Activated CD4-positive, alpha-beta T cell treated with anti-CD3 and anti-CD28 coated beads, Interleukin-2, amount 50 U/mL, for 24 hours (primary cell): ENCODE measurements at places on chromosomes 2 and 18.

GRCh38 chr2:46402874-46403273 lies 76.5 kb upstream of the TMEM247 start:
- DNase-seq, result no peak

- DNase-seq, result no peak
These were observed 19.0 kb upstream of the CCNYL1 start for GRCh38 chr2:207692206-207693065.

DNA sequence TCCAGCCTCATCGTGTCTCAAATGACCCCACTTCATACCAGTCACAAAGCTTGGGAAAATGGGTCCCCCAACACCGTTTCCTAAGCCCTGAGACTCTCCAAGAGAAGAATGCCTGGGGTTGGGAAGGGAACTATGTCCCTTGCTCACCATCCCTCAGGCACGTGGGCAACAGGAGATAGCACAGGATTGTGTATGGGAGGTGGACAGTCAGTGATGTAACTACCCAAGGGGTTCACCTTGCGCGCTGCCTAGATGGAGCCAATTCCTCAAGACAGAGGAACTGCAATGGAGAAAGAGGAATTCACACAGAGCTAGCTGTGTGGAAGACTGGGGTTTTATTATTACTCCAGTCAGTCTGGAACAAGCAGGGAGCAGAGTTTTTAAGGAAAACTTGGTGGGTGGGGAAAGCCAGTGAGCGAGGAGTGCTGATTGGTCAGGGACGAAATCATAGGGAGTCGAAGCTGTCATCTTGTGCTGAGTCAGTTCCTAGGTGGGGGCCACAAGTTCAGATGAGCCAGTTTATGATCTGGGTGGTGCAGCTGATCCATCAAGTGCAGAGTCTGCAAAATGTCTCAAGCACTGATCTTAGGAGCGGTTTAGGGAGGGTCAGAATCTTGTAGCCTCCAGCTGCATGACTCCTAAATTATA lies 13.8 kb upstream of the CXCR1 start:
- DNase-seq, result no peak

DNA sequence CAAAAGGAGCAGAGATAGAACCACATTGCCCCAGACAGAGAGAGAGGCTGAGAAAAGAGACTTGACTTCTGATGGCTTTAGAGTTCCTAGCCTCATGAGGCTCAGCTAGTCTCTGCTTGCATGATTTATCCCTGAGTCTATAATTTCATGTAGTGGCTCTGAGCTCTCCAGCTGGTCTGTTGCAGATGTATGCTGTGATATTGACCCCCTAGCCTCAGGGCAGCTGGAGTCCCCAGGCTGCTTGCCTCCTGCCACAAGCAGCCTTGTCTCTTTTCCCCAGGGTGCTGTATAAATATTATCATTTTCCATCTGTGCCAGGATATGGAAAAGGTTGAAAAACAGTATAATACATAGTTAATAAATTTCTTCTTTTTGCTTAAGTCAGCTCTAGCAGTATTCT lies 467.6 kb upstream of the CWC22 start:
- no peak for DNase-seq

DNA sequence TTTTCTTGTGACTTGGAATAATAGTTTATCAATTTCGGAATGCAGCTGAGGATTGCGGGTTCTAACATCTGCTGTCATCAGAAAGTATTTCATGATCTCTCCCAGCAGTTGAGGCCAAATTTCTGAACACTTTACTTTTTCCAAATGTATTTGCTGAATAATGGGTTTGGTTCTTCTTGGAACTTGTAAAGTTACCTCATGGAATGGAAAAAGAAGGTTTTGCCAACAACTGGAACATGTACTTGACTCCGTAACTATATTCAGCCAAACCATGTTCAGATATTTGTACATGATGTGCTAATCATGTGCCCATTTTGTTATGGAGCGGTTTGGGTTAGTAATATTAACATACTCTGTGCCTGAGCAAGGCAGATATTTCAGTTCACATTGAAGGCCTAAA lies 119.6 kb downstream of the LCLAT1 start:
- DNase-seq, result no peak

DNA sequence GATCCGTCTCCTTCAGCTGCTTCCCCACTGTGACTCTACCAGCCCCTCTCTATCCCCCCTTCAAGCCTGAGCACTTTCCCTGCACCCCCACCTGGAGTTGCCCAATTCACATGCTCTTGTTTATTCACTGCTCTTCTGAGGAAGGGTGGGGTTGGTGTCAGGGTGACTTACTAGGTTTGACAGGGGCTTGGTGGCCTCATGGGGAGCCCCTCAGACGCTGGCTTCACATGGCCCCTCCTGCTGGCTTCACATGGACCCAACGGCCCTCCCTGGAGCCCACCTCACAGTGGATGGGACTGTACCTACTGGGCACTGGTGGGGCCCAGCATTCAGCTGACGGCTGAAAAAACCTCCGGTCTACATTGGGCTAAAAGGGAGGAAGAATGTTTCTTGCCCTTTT lies 16.7 kb upstream of the MRPL33 start:
- DNase-seq, result no peak

- DNase-seq, result no peak
These were observed 359.3 kb downstream of the KIAA1328 start for GRCh38 chr18:37188016-37188791.

GRCh38 chr18:67402543-67402942 lies 114.0 kb downstream of the DSEL start:
- DNase-seq, result no peak

DNA sequence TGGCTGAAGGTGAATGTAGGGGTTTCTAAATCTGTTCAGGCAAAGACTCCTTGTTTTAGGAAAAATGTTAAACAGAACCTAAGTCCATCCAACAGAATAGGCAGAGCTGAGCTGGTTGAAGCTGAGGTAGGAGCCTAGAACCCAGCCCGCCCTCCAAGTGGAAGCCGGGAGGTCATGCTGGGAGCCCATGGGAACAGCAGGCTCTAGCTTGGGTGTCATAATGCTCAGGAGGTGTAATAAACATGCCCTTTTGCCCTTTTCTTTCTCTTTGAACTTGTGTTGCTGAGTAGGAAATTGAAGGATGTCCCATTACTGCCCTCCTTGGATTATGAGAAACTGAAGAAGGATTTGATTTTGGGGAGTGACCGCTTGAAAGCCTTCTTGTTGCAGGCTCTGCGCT lies 60.3 kb downstream of the ARMC9 start:
- DNase-seq, result no peak

DNA sequence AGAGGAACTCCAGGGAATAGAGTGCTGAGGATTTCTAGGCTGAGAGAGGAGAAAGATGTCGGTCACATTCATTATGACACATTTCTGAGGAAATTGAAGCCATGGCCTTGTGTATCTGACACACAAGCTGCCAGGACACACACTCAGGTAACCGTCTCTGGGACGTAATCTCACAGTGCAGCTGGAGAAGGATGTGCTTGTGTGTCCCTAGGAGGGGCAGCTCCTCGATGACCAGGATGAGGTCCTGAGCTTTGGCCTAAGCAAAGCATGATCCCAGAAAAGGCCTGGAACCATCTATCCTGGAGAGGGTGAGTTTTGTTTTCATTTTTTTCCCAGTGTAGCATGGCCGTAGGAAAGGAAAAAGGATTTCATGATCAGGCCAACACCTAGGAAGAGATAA lies 102.2 kb downstream of the CAPN13 start:
- no peak for DNase-seq

DNA sequence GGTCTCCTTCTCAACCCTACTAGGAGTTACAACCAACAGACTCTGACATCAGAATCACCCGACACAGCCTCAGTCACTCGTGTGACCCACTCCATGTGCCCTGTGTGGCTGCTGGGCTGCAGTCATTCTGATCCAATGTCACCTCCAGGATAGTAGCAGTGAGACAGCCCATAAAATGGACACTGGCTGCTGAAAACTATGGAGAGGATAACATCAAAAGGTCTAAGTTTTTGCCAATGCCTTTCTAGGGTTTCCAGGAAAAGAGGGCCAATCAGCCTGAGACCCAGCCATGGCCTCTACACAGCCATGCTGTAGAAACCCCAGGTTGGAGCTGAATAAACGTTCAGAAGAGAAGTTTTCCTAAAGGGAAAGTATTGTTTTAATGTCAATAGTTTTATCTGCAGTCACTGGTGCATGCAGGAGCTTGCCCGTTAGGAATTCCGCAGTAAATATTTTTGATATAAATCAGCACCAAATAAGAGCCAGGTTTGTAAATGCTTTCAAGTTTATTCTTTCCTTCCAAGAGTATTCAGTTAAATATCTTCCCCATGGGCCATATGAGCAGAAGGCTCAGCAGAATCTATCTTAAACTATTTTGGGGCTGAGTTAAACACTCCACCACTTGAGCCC lies 92.2 kb upstream of the PID1 start:
- DNase-seq, result no peak
